ENCODE measurements at places on chromosomes 5 and 9.

DNA sequence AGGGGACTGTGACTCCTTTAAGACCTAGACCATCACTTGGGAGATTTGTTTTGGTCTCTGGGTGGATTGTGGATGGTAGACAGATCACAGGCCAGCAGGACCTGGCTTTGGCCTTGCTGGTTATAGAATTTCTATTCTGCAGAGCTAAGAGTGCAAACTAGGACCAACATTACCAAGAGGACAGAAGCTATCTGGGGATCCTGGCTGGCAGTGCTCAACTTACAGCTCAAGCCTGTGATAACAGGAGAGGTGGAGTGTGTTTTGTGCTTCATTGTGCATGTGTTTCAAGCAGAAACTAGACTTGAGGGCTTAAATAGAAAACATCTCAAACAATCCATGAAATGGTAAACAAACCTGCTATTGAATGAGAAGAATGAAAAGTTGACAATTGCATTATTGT, 106.7 kb downstream of the ZNF462 start:
- no peak for DNase-seq

- DNase-seq = peak; percentile 15
These were observed 86.1 kb upstream of the NFIB start for GRCh38 chr9:14399756-14400657.

GRCh38 chr9:994005-994404, 17.6 kb downstream of the DMRT3 start:
- DNase-seq = no peak

DNA sequence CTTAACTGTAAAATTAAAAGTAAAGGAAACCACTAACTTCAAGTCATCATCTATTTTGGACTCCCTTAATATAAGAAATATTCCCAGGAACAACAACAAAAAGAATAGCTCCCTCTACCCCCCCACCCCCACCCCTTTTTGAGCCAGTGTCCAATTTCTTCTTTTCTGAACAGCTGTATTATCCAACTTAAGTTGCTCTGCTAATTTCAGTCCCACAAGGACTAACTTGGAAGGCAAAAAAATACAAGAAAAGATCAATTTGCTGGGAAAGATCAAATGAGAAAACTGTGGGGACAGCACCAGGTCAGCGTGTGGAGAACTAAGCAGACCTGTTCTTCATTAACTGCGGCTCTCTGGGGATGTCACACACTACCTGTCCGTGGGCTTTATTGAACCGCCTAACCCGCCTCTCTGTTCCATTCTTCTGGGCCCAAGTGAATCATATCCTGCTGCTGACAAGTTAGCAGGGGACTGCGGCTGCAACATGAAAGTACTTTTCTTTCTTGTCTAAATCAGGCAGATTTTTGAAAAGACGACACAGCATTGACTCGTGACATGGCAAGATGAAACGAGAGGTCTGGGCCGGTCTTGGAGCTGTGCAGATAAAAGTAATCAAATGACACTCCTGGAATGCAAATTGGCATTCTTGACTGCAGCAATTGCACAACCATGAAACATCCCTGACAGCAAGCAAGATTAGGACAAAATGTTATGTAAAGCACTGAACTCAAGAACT, 2.7 kb downstream of the BNC2 start:
- DNase-seq = no peak

GRCh38 chr5:146878476-146879172, at the start of gene PPP2R2B:
PPP2R2B (minus strand) TSS chr5:146878757.
- no peak for DNase-seq

DNA sequence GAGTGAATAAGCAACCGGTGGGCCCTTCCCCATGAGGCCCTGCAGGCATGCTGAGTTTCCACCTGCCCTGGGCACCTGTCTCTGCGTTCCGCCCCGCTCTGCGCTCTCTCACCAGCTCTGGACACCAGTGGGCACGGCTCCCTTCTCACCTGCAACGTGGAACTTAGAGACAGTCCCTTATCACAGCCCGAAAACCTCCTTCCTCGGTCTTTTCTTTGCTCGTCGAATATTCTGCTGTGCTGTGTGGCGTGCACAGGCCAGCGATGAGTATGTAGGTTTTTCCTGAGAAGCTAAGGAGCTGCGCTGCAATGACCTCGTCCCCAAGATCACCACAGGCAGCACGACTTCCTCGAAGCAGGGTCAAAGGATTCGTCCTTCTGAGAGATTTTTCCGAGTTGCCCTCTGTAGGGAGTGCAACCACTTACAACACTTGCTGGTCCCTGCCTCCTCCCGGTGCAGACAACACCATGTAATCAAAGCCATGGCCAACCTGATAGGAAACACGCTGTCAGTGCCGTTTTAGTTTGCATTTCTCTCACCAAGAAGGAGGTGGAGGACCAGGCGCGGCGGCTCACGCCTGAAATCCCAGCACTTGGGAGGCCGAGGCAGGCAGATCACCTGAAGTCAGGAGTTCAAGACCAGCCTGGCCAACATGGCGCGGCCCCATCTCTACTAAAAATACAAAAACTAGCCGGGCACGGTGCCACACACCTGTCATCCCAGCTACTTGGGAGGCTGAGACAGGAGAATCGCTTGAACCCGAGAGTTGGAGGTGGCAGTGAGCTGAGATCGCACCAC, 27.2 kb upstream of the NOTCH1 start:
- DNase-seq = no peak

DNA sequence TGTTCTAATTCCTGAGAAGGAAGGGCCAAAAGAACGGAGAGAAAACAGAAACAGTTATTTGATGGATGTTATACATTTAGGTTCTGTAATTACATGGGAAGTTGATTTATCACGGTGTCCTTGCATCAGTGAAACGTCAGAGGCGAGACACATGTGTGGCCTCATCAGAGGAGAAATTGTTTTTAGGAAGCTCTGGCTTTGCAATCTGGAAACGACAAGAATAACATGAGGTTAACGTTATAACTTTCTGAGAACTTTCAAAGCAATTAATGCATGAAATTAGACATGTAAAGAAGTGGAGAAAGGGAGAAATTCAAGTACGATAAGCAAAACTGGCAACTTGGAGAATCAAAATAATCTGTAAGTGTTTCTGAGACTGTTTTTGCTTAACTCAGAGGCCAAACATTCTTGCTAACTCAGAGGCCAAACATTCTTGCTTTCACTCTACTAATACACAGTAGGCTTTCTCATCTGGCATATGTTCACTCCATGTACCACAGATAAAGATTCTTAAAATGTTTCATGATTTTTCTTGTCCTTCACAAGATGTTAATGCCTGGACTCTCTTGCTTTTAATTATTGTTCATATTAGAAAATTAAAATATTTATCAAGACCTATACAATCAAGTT, 933.0 kb downstream of the TLE4 start:
- no peak for DNase-seq

- DNase-seq = no peak
These were observed 330.7 kb upstream of the POU5F2 start for GRCh38 chr5:94072116-94072515.

GRCh38 chr9:36101916-36102741, 34.4 kb upstream of the GLIPR2 start:
- no peak for DNase-seq

DNA sequence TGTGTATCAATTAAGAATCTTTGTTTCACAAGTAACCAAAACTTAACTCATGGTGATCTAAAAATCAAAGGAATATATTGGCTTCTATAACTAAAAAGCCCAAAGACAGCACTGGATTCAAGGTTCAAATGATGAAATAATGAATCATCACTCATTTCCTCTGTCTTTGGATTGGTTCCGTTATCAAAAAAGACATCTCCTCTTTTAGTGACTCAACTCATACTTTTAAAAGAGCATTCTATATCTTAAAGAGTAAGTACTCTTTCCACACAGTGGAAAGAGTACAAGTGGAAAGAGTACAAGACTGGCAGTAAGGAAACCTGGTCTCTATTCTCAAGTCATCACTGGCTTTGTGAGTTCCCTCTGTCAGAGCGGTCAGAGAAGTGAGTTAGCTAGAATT, 141.4 kb upstream of the NMUR2 start:
- no peak for DNase-seq

- DNase-seq = no peak
These were observed 64.0 kb upstream of the XPA start for GRCh38 chr9:97761056-97761598.

DNA sequence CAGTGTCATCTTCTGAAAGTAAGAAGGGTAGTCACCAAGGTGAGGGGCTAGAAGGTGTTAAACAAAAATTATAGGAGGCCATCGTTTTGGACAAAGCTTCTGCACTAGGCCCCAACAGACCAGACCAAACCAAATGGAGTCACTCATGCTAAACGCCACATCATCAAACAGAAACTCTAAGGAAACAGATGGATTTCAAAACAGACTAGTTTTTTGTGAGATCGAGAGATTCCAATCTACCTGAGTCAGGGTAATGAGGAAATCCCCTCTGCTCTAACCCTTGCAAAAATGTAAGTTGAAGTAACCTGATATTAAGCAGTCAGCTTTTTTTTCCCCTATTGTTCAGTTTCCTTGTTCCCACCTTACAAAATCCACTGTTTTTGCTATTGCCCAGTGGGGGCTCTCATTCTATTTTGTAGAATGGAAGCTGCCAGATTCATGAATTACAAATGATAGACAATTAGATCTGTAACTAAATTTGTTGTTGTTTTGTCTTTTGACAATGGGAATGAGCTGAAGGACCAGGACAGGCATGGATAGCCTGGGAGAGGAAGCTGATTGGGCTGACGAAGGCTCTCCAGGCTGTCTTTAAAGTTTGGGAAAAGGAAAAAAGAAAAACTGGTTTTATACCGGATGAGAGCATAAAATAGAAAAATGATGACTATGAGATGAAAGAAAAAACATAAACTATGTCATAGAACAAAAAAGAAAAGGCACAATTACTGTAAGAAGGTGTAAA, 94.7 kb upstream of the ADAMTSL1 start:
- DNase-seq = no peak

GRCh38 chr9:131728961-131729360, 10.9 kb downstream of the RAPGEF1 start:
- no peak for DNase-seq

- DNase-seq = no peak
These were observed 40.3 kb downstream of the GLRX start for GRCh38 chr5:95782181-95782580.

GRCh38 chr5:173760461-173761177, 127.5 kb upstream of the CPEB4 start:
- DNase-seq = no peak

DNA sequence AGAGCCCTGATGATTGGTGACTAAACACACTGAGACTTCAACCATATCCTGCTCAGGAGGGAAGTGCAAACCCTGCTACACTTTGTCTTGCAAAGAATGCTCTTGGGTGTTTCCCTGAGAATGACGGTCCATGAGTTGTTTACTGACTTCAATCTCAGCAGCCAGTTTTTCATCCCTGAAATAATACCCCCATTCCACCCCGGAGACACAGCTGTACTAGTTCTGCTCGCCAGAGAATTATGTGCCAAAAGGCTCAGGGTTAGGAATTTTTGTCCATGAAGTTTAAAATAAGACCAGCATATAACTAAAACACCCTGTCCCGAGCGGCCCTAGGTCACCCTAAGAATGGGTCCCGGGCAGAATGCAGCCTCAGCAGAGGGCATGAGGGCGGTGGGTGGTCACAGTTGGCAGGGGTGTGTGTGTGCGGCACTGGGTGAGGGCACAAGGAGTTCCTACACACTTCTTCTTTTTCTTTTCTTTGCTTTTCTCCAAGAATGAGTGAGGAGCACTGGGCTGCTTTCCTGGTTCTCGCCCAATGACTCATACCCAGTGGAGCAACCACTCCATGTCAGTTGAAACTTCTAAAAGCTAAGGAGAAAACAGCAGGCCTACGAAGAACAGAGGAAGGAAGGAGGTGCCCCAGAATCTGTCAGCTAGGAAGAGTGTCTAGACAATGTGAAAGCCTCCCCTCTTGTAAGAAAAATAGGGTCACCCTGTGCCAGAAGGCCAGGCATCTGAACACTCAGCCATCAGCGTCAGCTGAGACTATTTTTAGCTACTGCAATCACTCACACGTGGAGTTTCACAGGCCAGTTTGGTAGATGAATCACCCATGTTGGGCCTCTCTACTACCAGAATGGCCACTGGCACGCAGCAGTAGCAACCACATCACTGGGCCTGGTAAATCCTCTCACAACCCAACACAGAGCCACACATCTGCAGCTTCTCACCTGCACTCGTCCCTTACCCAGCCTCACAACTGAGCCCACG, 105.9 kb downstream of the DPYSL3 start:
- DNase-seq = no peak

DNA sequence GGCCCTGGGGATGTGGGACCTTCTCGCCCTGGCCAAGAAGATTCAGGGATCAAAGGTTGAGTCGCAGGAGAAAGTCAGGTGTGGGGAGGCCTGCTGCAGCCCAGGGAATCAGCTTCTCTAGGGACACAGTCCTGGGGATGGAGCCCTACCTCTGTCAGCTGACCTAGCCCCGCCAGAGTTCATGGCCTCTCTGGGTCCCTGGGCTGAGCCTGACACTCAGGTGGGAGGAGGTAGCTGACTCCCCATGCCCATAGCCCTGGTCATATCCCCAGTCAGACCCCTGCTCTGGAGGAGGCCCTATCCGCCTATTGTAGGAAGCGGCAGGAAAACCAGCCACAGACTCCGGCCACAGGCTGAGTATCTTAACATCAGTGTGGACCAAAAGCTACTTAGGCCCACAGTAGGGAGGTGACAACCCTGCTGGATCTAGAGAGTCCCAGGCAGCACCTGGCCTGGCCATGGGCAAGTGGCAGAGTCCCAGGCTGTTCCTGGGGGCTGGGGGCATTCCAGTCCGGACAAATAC, 15.0 kb upstream of the MRNIP start:
- no peak for DNase-seq

DNA sequence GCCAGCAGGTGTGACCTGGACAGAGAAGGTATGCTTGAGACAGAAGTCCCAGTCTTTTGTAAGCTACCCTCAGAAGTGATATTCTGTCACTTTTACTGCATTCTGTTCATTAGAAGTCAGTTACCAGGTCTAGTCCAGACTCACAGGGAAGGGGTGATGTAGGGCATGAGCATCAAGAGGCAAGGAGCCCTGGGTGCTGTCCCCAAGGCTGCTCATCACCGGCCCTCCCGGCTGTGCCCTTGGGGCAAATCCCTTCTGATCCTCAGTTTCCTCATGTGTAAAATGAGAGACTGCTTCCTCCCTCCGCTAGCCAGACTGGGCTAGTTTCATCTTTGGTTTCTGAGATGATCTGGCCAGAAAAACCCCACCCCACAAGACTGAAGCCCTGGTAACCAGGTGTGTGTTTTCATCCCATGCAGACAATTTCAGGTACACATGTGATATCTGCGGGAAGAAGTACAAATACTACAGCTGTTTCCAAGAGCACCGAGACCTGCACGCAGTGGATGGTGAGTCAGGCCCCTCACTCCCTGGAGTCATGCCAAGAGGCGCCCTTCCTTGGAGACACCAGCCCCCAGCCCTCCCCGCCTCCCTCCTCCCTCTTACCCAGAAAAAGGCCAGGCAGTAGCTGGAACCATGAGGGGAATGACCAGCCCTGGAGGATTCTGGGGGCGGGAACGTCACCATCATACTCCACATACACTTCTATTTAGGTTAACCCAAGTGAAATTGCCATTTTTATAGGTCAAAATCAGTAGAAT, 71.0 kb downstream of the AMBP start:
- DNase-seq = no peak

DNA sequence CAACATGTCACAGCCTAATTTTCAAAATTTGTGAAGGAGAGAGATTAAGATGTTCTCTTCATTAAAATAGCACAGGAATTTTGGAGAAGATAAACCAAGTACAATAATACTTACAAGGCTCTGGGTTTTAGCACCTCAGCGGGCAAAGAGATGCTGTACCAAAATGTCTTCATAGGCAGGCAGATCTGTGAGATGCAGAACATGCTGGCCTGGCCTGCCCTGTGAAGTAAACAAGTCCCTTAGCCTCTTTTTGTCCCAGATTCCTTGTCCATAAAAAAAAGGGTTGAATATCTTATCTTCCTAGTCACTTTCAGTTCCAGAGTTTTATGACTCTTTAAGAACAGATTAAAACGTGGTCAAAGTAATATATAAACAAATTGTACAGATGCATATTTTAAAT, 53.0 kb upstream of the C6 start:
- no peak for DNase-seq
